ENCODE measurements at places on chromosomes 16 and 17.

GRCh38 chr16:19831678-19832077, 53.0 kb downstream of the GPRC5B start:
- no peak for DNase-seq

DNA sequence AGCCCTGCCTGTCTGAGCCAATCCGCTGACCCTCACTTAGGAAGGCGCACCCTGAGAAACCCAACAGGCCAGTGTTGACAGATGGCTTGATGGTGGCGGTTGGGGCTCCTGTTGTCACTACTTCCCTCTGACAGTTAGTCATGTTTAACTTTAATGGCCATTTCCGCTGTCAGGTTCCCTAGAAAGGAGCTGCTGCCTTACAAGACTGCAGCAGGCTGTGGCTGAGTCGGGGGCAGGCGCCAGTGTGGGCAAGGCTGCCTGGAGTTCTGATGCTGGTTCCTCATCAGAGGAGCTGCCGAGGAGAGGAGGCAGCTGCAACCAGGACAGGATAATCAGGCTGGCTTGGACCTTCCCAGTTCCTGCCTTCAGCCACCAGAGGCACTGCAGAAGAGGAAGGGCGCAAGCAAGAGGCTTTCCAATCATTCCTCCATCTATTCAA, 223.2 kb upstream of the DYNLRB2 start:
- no peak for DNase-seq

GRCh38 chr16:85286066-85286831, 174.0 kb upstream of the CIBAR2 start:
- no peak for DNase-seq

GRCh38 chr17:63826468-63827001, 696 bp upstream of the PSMC5 start:
- no peak for DNase-seq

DNA sequence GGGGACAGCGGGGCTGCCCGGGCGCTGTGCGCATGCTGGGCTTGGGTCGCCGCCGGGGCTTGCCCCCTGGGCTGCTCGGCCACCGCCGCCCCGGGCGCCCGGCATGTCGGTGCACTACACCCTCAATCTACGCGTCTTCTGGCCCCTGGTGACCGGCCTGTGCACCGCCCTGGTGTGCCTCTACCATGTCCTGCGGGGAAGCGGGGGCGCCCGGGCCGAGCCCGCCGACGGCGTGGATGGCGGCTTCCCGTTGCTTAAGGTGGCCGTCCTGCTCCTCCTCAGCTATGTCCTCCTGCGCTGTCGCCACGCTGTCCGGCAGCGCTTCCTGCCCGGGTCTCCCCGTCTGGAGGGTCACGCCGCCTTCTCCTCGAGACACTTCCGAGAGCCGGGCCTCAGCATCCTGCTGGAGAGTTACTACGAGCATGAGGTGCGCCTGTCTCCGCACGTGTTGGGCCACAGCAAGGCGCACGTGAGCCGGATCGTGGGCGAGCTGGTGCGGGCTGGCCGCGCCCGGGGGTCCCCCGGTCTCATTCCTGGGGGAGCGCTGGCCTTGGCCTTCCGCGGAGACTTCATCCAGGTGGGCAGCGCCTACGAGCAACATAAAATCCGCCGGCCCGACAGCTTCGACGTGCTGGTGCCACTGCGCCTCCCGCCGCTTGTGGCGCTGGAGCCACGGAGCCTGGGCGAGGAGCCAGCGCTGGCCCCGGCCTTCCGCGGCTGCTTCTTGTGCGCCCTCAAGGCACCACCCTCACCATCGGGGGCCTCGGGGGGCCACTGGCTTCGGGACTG, 789 bp downstream of the ITPRIPL2 start:
- no peak for DNase-seq

GRCh38 chr17:17897442-17897841, 60.7 kb upstream of the SREBF1 start:
- no peak for DNase-seq

DNA sequence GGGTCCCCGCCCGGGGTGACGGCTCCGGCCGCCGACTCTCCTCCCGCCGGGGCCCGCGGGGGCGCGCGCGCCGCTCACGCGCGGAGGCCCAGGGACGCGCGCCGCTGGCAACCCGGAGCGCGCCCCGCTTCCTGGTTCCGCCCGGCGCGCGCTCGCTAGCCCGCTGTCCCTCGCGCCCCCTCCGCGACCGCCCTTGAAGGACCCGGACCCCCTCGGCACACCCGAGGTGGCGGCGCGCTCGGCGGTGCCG, at the start of gene STAT5B:
Gene STAT5B, minus strand, starts transcription at position 33 of the 250 bp plus-strand sequence. CDS start 44,264 bp downstream, outside the sequence.
- DNase-seq, result peak; percentile 79
